ENCODE measurements at places on chromosomes 6 and 20.

GRCh38 chr6:141551318-141551717, 581.4 kb upstream of the GJE1 start:
- peak; percentile 4 for DNase-seq

- no peak for DNase-seq
Observed at GRCh38 chr20:20606050-20606449, 106.4 kb downstream of the RALGAPA2 start.

- DNase-seq, result peak; percentile 83
Observed at GRCh38 chr20:1212607-1213396, 9.5 kb downstream of the C20orf202 start.

DNA sequence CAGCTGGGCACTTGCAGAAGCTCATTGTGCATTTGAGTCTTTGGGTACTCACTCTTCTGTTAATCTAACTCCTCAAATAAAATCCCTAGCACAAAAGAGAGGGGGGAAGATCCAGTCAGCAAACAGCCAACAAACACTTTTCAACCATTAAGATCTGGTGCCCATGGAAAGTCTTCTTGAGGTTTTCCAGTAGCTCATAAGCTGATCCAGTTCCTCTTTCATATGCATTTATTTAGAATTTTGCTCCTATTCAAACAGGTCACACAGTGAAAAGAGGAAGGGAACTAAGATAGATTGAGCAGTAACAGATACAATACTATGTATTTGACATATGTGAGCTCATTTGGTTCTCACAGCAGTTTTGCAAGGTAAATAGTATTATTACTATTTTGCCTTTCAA, 38.6 kb downstream of the HLA-DPB1 start:
- DNase-seq, result no peak

DNA sequence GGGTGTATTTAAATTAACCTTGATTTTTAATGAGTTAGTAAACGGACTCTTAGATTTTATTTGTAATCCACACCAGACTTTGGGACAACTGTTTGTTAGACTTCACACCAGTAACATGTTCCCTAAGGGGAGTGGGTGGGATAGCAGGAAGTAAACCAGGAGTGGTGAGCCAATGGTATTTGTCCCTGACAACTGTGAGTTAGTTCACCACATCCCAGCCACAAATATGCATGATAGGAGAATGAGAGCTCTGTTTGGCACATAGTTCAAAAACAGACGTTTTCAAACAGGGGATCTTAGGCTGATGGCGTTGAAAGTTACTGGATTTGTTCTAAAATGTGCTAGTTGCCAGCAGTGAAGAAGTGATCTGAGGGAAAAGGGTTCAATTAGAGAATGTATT, 18.7 kb upstream of the COL10A1 start:
- DNase-seq, result peak; percentile 83

- DNase-seq, result no peak
Observed at GRCh38 chr6:118397671-118398465, 150.2 kb upstream of the PLN start.

GRCh38 chr6:144186817-144187625, 36.7 kb downstream of the STX11 start:
- DNase-seq, result no peak

- DNase-seq, result no peak
Observed at GRCh38 chr20:53599378-53599777, 5.7 kb upstream of the ZNF217 start.

GRCh38 chr6:45898941-45899682, 116.5 kb downstream of the CLIC5 start:
- no peak for DNase-seq

DNA sequence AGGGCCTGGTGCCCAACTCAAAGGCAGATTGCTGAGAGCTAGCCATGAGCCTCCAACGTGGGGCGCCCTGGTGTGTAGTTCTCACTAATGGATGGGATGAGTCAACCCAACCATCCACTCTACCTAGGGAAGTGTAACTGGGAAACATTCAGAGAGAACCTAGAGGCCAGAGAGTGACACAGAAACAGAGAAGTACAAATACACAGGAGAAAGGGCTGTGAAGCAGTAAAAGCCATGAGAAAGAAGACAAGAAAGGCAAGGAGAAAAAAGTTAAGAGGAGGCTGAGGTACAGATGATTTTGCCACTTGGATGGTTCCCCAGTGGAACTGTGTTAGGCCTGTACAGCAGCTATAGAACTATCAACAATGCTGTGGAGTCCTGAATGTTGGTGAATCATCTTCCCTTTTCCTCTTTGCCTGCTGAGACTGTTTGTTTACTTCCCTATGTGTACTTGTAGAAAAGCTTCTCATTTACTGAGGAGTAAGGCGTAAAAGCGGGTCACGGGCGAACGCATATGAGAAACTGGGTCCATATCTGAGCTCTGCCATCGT, 39.0 kb downstream of the MAN1A1 start:
- DNase-seq, result no peak

All from SW480 (cell line).